ENCODE measurements at places on chromosomes 16 and 17.

DNA sequence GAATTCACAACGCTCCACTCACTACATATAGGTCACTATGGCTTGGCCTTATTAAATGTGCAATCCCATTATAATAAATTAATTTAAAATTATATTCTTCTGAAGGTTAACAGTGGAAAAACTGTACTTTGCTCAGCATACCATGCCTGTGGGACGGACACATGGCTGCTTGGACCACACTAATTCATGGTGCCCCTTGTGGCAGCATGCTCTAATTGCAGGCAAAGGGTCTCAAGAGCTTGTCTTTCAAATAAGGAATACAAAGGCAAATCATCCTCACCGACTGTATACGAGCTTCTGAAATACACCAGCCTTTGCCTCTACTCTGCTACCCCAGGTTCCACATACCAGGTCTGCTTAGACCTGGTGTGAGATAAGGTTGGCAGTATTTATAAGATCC, 11.7 kb downstream of the SMPD3 start:
- no peak for DNase-seq

DNA sequence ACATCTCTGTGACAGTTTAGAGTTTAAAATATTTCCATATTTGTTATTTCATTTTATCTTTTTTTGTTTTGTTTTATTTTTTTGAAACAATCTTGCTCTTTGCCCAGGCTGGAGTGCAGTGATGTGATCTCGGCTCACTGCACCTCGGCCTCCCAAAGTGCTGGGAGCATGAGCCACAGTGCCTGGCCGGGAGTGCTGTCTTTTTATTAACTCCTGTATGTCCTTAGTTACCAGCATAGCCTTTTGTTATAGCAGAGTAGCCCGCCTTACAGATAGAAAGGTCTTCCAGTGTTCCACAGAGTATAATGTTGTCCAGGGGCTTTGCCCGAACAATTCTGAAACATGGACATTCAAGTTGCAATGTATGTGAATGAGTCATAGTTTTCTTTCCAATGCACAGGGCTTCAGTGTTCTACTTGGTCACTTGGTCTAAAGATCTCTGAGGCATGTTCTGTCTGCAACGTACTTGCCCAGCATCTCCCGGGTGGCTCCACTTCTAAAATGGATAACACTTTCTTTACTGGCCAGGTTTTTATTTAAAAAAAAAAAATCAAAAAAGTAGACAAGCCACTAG, 125.6 kb downstream of the KCNJ18 start:
- DNase-seq: no peak

DNA sequence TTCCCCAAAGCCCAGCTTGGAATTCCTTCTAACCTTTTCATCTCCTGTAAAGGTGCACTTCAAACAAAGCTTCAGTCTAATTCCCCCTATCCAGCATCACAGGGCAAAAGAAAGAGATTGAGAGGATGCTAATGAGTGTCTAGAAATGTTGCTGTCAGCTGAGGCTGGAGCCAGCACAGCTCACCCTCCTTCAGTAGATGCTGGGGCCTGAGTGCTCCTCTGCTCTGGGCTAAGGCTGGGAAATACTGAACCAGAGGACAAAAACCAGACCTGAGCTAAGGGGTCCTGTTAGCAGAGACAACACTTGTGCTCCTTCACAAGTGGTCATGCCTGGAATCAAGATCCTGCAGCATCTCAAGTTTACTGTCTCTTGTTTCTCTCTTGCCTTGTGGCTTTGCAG, 85.0 kb downstream of the CHD9NB start:
- DNase-seq: no peak

DNA sequence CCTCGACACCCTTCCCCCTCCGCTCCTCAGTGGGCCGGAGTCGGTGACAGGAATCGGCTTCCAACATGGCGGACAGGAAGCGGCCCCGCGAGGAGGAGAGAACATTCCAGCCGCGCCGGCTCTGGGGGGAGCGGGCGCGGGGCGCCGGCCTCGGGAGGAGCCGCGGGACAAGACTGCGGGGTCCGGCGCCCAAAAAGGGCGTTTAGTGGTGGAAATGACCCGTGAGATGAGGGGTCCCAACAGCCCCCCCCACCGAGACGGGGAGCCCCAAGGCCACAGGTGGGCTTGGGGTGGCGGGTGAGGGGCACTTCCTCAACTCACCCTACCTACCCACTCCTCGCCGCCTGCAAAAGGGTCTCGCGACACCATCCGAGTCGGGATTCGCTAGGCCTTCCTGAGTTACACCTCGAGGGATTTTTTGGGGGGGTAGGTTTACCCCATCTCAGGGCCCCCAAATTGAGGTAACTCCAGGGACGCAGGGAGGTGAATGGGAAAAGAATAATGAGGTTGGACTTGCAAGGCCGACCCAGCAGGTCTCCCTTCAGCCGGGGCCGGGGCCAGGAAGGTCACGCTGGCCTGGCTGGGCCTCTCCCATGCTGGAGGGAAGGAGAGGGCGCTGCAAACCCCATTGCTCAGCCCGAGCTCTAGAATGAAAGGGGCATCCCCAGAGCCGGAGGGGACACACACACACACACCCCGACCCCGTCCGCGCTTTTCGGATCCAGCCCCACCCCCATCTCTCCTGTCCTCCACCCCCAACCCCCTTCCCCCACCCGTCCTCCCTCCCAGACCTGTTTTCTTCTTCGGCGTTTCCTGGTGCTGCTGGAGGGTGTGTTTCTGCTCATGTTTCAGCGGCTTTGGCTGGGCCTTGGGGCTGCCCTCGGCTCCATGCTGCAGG, 707 bp downstream of the NUFIP2 start:
- DNase-seq: no peak

GRCh38 chr17:75827308-75828075, 16.7 kb downstream of the UNC13D start:
- no peak for DNase-seq

GRCh38 chr16:67841198-67841815, 813 bp upstream of the THAP11 start:
- no peak for DNase-seq

- DNase-seq: no peak
These were observed 894 bp upstream of the PHKG2 start for GRCh38 chr16:30747331-30747730.

All from keratinocyte (primary cell).